ENCODE measurements at places on chromosomes 11 and 22.

GRCh38 chr11:131629925-131630540 lies 259.6 kb downstream of the NTM start:
- DNase-seq = no peak

DNA sequence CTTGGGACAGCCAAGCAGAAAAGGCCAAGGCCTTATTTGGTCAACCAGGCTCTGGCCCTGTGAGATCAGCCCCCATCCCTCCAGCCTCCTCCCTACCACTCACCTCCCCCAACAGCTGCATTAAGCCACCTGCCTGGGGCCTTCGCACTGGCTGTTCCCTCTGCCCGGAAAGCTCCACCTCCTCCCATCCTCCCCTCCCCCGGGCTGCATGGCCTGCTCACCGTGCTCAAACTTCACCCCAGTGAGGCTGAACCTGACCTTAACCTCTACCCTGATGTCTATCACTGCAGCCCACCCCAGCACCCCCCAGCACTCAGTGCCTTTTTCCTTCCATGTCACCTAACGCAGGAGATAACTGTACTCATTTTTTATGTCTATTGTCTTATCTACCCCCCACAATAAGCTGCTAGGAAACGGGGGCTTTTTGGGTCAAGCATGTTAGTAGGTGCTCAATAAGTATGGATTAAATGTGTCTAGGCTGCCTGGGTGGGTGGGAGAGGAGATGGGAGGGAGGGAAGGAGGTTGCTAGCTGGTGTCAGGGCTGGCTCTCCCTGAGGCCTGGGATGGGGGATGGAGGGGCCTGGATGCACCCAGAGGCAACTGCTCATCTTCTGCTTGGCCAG lies 912 bp downstream of the PTPRCAP start:
- DNase-seq = peak; percentile 93

GRCh38 chr11:95148938-95149337 lies 59.3 kb downstream of the ENDOD1 start:
- DNase-seq = no peak

DNA sequence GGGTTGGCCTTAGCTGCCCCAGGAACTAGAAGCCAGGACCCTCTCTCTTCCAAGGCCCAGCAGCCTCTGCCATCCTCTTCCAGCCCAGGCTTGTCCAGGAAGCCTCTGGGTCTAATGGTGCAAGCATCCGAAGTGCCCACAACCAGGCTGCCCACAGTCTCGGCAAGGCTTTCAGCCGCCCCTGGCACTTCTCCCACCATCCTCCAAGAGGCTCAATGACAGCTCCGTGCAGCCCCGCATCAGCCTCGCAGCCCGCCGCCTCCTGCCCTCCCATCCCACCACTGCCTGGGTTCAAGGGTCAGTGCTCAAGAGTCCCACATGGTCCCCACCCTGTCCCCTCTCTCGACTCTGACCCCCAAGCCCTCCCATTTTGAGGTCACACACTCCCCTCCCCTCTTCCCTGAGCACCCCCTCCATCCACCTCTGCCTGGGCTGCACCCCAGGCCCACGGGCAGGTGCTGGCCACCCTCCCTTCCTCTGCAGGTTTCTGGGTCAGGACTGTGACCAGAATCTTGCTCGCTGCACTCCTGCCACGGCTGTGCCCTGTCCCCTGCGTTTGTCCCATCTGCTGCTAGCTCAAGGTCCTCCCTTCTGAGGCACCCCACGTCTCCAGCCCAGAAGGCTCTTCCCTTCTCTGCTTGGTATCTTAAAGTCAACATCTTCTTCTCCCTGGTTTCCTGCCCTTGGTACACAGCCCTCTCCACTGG lies 17.2 kb downstream of the IFITM10 start:
- no peak for DNase-seq

All from GM13977 (cell line).